HuH-7 (cell line): ENCODE measurements at places on chromosomes 6 and 20.

DNA sequence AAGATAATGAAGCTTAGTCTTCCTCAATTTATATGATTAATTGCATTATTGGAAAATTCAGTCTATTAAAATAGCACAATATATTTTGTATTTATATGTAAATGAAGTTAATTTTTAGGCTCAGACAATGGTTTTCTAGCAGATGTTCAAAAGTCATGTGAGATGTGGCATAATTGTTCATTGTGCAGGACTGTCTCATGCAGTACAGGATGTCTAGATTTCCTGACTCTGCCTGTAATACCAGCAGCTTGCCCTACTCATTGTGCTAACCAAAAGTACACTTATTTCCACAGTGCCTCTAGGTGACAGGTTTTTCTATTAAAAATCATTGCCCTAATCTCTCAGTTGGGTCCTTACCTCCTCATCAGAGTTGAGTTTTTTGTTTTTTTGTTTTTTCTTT, 12.4 kb downstream of the RALGAPB start:
- DNase-seq, result no peak

DNA sequence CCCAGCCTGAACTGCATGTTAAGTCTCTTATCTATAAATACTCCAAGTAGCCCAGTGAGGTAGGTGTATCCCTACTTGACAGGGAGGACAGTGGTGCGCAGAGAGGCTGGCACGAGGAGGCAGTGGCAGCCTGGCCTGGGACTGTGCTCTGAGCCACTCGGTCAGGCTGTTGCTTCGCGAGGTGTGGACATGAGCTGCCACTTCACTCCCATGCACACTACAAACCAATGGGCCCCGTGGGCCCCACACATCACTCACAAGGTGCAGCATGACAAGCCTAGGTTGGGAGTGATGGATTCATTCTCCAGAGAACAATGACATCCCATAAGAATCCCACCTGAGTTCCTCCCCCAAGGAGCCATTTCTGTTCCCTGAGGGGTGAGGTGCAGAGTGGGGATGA, 54.9 kb downstream of the TMEM242 start:
- DNase-seq, result no peak

- DNase-seq, result no peak
Observed at GRCh38 chr6:144471986-144472385, 186.9 kb downstream of the UTRN start.

- no peak for DNase-seq
Observed at GRCh38 chr6:14401246-14401645, 283.7 kb downstream of the CD83 start.

- DNase-seq, result no peak
Observed at GRCh38 chr6:41344876-41345275, 9.5 kb downstream of the NCR2 start.

GRCh38 chr6:170265655-170266054, 25.2 kb downstream of the DLL1 start:
- DNase-seq, result peak; percentile 73

- no peak for DNase-seq
Observed at GRCh38 chr20:15986690-15987089, 586.6 kb downstream of the KIF16B start.

DNA sequence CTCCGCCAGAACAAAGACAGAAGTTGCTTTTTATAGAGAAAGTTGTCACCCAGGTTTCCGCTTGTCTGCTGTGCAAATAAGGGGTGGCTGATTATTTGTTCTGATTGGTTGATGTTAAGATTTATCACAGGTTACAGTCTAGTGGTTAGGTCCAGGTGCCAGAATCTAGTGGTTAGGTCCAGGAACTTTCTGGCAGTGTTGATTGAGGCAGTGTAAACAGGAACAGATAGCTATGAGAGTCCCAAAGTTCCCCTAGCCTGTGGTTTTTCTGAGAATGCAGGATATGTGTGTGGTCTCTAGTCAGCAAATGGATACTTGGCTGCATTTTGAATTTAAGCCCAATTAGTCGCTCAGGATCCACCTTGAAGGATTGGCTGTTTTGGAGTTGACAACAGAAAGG, 148.0 kb downstream of the TMEM200A start:
- peak; percentile 14 for DNase-seq

DNA sequence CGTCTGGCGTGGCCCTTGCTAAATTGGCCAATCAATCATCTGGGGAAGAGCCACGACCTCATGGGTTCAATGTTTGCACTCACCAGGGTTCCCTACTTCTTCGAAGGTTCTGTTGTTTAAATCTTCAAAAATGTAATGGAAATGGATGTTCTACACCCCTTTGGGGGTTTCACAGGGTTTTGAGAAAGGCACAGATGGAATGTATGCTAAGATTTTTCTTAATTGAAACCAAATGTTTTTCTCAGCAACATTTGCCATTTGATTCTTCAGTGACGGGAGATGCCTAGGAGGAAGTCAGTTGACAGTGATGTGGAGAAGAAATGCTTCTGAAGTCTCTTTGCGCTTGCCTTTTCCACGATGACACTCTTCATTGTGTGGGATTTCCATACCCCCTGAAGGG, 312.3 kb downstream of the ESR1 start:
- no peak for DNase-seq

GRCh38 chr20:54123587-54124180, 50.1 kb downstream of the CYP24A1 start:
- DNase-seq, result peak; percentile 52

DNA sequence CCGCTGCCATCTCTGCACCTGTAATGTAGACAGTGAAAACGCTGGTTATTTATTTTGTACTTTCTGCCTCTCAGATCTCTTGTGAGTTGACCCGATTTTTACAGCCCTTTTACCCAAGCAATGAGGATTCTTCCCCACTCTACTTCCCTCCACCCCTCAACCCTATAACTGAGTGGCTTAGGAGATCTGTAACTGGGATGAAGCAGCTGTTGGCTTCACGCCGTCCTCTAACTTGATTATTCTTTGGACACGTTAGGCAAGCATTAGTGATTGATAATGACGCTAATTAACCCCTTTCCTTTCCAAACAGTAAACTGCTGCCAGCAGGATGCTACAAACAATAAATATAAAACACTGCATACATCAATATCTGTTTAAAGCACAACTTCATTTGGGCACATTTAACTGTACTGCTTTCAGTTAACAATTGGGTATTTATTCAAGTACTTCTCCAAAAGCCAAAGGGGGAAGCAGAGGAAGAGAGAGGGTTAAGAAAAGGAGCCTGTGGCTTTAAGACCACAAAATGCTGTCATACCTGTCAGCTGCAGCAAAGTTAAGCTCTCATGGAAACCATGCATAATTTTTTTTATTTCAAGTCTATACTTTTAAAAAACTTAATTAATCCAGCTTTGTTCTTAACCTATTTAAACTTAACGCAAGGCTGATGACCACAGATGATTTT, 21.2 kb downstream of the TFAP2A start:
- no peak for DNase-seq

- DNase-seq, result no peak
Observed at GRCh38 chr20:59246691-59247400, 53.6 kb upstream of the EDN3 start.

DNA sequence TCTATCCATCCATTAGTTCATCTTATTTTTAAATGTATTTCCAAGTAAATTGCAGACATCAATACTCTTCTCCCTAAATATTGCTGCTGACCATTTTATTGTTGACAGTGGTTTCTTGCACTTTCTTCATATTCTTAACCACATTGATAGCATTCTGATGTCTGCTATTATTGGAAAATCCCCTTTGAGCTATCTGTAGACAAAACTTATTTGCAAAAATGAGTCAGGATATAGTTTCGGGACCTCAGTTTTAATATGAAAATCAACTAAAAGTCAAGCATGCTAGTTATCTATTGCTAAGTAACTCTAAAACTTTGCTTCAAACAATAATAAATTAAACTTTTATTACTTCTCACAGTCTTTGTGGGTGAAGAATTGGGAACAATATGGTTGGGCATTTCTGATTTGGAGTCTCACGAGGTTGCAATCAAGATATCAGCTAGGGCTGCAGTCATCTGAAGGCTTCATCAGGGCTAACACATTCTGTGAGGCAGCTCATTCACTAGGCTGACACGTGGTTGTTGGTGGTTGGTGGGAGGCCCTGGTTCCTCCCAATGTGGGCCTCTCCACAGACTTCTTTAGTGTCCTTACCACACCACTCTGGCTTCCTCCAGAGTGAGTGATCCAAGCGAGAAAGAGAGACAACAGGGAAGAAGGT, 32.7 kb downstream of the CD109 start:
- no peak for DNase-seq

DNA sequence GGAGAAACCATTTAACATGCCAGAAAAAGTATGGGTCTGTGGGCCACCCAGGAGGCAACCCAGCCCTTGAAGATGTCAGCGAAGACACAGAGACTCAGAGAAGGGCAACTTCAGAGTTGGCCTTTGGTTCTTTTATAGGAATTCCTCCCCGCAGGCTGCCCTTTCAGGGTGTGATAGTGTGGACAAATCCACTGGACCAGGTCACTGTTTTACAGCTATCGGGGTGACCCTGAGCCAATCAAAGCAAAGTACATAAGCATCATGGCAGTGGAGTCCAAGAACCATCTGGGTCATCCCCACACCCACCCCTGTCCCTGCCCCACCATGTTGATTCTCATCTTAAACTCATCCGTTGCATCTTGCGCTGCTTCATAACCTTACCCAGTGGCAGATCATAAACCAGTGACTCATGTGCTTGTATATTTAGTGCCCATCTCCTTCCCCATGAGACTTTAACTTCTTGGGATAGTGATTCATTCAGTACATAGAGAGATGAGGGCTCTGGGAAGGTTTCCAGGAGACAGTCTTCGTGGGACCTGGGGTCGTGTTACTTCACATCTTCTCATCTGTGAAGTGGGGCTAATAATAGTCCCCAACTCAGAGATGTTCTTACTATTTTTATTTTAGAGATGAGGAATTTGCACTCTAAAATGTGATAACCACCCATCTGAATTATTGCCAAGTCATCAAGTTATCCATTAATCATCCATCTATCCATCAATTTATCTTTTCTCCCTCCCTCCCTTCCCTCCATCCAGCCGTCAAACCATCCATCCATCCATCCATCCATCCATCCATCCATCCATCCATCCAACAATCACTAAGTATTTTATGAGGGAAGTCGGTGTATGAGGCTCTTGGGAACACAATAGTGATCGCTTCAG, 51.0 kb downstream of the EDN3 start:
- no peak for DNase-seq

DNA sequence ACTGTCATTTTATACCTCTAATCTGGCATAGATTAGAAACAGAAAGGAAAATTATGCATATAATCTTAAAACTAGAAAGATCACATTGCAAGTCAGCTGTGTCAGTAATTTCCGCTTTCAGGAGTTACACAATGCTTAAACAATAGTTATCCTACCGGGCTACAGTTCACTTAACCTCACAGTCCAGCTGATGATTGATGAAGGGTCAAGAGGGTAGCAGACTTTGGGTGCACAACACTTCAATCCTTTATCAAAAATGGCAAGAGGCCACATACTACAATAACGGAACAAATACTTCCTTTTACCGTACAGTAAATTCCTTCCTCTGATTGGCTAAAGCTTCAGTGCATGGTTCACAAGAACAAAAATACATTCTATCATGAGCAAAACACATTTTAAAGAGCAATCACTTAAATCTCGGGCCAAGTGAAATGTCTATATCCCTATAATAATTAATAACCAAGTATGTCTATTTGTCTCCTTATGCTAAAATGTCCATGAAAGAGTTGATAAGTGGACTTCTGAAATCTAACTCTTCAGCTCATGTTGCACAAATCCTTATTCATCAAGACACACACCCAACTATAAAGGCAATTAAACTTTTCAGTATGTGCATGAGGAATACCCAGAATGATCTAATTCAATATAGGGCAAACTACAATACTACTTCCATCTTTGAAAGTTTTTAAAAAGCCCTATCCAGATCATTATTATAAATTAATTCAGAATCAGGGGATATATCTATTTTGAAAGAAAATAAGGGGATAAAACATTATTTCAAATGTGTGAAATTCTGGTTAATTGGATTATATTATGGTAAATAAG, 76.8 kb downstream of the HIVEP2 start:
- DNase-seq, result peak; percentile 48

DNA sequence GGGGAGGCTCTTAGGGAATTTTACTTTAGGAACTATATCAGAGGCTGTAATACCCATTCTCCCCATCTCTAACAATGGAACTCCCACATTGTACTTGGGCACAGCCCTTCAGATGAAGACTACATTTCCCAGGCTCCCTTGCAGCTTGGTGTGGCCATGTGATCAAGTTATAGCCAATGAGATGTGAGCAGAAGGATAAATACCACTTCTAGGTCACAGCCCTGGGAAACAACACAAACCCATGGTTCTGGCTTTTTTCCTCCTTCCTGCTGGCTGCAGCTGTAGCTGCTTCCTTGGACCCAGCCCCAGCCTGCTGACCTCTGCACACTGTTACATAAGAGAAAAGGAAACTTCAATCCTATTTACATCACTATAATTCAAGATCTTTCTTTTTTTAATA, 445.9 kb upstream of the JARID2 start:
- DNase-seq, result peak; percentile 38

DNA sequence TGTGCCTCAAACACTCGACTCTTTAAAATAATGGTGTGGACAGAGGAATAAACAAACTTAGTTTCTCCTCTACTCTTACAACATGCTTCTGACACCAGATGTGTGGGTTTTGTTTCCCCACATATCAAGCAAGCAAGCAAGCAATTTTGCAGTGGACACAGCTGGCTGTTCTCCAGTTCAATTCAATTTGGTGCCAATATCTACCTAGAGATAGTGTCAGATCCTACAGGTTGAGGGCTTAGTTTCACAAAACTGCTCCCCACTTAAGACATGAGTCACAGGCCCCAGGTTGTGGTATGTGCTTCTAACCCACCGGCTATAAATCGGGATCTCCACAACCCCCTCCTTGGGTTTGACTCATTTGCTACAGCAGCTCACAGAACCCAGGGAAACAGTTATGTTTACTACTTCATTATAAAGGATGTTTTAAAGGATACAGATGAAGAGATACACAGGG, 131.4 kb upstream of the TRAF3IP2 start:
- no peak for DNase-seq

DNA sequence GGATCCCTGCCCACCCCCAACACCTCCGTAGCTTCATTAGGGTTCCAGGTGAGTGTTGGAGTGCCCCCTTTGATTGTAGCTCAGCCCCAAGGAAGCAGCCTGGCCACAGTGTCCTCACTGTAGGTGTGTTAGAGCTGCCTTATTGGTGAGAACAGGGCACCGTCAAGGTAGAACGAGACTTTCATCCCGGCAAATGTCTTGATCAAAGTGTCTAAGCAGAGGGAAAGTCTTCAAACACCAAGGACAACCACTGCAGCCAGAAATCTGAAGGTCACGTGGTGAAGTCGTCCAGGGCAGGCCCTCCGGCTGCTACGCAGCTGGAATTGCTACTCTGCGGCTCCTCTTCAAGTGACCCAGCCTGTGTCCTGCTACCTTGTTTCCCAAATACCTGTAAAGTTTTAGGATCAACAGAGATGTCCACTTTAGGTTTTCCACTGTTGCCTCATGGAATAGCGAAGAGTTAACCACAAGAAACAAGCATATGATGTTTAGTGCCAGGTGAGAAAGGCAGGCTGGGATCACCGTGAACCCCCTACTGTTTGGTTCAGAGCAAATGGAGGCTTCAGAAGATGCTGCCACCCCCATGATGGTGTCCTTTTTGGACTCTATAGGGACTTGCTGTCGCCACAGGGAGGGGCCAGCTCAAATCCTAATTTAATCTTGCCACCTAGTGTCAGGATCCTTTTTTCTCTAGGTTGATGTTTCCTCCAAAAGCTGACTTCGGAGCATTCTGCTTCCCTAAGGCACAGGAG, 1.7 kb upstream of the DLL1 start:
- DNase-seq, result peak; percentile 79
